ENCODE measurements at places on chromosomes 2 and 18.
A peak's percentile ranks its signal among the peaks of the same experiment; 100 is the strongest.

GRCh38 chr2:126650994-126651393, 5.0 kb upstream of the GYPC start:
- no peak for DNase-seq

GRCh38 chr2:8412082-8412481, 269.8 kb upstream of the ID2 start:
- no peak for DNase-seq

GRCh38 chr18:31243740-31244512, 74.0 kb upstream of the DSG1 start:
- DNase-seq: no peak

GRCh38 chr2:149827585-149828126, 240.1 kb upstream of the MMADHC start:
- DNase-seq: peak; percentile 44

DNA sequence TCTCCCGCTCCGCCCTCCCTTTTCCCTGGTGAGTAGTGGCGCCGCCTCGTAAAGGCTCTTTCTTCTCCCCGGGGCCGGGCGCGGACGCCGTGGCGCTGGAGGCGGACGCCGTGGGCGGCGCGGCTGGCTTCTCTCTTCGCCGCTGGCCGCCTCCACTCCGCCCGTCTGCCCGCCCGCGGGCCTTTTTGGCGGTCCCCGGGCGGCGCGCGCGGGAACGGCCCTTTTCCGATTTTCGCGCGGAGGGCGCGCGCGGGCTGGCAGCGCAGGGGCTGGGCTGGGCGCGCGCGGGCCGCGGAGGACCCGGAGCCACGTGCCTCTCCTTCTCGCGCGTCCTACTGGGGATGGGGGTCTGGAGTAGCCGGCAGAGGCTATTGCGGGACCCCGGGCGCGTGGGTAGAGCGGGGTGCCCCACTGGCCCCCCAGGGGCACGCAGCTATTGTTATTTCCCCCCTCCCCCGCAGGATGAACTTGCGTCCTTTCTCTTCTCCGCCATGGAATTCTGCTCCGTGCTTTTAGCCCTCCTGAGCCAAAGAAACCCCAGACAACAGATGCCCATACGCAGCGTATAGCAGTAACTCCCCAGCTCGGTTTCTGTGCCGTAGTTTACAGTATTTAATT, 472 bp downstream of the SLC20A1 start:
- DNase-seq: no peak

GRCh38 chr2:183552716-183553115, 428.5 kb downstream of the NUP35 start:
- no peak for DNase-seq

GRCh38 chr18:62389761-62390481, 64.8 kb downstream of the TNFRSF11A start:
- peak; percentile 44 for DNase-seq

- no peak for DNase-seq
Measured at GRCh38 chr2:140472676-140473075, 1658.1 kb downstream of the LRP1B start.

DNA sequence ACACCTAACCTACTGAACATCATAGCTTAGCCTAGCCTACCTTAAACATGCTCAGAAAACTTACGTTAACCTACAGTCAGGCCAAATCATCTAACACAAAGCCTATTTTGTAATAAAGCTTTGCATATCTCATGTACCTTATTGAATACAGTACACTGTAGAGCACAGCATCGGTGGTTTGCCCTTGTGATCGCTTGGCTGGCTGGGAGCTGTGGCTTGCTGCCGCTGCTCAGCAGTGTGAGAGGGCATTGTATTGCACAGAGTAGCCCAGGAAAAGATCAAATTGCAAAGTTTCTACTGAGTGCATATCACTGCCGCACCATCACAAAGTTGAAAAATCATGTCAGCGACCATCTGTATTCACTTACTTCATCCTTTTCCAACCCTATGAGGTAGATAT, 62.3 kb upstream of the NCK2 start:
- no peak for DNase-seq

DNA sequence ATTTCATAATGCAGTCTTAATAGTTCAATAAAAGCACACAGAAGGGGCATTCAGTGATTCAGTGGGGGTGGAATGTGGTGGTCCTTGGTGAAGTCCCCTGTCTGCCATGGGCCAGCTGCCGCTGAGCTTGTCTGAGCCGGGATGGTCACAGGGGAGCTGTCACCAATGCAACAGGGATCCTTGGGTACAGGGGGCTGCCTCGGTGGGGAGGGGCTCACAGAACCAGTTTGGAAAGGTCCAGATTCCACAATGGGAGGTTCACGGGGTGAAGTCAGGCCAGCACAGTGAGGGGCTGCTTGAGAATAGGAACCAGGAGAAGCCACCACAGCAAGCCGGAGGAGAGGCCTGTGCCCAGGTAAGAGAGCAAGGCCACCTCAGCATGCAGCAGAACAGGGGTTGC, 75.4 kb downstream of the GYPC start:
- DNase-seq: no peak

DNA sequence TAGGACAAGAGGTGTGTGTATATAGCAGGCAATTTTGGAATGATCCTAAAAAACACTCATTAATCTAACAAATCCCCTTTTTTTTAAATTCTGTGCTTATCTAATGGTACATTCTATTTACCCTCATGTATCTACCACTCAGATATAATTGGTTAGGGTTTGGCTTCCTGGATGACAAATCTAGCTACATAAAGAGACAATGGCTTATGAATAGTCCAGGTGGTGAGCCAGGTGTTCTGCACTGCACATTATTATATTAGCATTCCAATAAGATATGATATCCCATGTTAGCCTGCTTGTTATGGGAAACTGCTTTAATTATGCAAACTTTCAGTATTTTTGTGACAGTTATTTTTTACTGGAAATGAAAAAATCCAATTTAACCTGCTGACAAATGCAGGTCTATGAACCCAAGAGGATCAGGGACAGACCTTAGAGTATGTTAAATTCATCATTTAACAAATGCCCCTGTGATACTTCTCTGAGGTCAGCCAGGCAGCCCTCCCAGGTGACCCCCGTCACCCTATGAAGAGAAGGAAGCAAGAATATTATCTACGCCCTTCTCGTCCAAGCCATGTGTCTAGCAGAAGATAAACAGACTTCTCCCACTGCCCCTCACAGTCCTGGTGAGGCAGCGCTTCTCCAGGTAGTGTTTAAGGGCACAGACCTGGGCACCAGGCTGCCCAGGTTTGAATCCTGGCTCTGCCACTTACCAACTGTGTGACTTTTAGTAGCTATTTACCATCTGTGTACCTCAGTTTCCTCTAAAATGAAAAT, 83.0 kb downstream of the ADD2 start:
- no peak for DNase-seq

DNA sequence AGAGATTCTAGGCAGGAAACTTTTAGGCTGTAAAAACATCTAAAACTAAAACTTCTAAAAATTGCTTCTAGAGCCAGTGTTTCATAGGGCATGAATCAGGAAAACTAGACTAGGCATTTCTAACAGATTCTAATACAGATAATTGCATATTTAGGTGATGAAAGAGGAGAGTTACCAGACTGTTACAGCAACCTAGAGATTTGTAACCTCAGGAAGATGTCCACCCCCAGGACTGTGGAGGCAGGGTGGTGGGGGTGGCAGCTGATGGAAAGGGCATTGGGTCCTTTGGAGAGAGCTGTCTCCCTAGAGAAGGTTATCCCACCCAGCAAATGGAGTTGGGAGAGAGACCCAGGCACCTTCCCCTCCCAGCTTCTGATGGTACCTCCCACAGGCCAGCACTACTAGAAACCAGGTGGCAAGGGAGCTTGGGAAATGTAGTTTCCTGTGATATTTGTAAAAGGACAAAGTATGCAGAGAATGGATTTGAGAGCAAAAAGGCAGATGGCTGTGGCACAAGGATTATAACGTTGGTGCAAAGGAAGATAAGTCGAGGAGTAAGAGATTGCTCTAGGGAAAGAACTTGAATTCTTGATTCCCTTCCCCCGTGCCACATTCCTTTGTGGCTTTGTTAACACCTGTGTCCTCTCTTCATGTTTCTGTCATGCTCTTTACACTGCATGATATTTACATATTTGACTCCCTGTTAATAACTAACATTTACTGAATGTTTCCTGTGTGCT, 75.6 kb upstream of the MGAT5 start:
- no peak for DNase-seq

DNA sequence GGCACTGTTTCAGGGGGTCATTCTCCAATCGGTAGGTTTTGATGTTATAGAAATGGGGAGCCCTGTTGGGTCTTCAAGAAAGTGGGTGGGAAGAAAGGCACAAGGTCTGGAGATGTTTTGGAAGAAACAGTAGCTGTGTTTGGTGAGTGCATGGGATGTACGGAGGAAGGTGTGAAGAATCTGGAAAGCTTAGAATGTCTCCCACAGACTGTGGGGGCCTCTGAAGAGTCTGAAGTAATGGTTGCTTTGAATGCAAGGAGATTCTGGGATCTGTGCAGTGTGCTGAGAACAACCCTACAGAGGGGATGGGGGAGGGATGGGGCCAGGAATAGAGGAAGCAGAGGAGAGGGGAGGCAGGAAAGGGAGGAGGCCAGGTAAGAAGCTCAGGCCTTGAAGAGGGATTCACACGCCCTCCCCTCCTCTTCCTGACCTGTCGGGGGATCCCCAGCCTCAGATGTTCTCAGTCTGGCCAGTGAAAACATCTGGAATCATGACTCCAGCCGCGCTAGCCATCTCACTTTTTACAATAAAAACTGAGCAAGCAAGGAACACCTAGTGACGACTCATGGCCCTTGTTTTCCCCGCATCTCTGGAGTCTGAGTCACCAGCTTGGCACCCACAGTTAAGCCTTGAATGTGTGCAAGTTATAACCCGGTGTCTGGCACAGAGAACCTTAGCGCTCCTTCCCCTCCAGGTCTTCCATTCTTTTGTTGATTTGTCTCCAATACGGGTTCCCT, 74.2 kb downstream of the SH3BP4 start:
- DNase-seq: peak; percentile 76

- DNase-seq: peak; percentile 93
Measured at GRCh38 chr2:1556776-1557466, 143.7 kb downstream of the TPO start.

GRCh38 chr2:199988151-199988550, 32.8 kb downstream of the MAIP1 start:
- peak; percentile 57 for DNase-seq

- no peak for DNase-seq
Measured at GRCh38 chr2:216594081-216594480, 39.1 kb upstream of the IGFBP2 start.

DNA sequence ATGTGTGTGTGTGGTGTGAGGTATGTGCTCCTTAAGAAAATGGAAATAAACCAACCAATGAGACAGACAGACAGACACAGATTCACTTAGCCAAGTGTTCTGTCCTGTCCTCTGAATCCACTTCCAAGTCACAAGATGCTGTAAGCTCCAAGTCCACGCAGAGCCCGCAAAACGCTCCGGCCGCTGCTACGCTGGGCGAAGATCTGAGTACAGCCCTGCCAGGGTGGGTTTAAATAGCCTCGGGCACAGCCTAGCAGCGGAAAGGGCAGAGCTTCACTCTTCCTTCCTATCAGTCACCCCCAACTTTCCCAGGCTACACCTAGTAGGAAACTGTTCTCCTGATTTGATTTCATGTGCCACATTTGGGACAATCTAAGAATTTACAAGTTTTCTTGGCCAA, 121.2 kb upstream of the ANKRD30BL start:
- DNase-seq: no peak

GRCh38 chr18:12744103-12744502, 41.3 kb downstream of the PSMG2 start:
- DNase-seq: peak; percentile 90

GRCh38 chr2:111221701-111222100, 101.0 kb downstream of the BCL2L11 start:
- no peak for DNase-seq

GRCh38 chr18:59275406-59275949, 2.2 kb upstream of the RAX start:
- DNase-seq: no peak

Data from cardiac fibroblast (primary cell).